ENCODE measurements at places on chromosomes 3 and 15.
A peak's percentile ranks its signal among the peaks of the same experiment; 100 is the strongest.

DNA sequence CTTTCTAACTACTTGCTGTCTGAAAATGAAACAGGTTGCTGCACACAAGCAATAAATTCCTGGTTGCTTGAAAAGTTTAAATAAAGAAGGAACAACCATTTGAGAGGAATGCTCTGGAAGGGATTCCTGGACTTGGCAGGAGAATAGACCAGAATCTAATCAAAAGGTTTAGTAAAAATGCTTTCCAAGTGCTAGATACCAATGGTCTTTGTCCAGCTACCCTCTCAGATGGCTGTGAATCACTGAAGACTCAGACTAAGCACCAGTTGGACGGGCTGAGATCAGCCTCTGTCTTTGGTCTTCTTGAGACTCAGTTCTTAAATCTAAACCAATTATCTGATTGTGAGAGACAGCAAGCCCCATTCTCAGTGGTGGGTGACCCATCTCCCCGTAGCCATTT is 27.7 kb upstream of the LPP start:
- no peak for DNase-seq

GRCh38 chr15:80308002-80308401 is 56.0 kb upstream of the CTXND1 start:
- no peak for DNase-seq

GRCh38 chr15:46039703-46040102 is 404.9 kb downstream of the SQOR start:
- DNase-seq = no peak

DNA sequence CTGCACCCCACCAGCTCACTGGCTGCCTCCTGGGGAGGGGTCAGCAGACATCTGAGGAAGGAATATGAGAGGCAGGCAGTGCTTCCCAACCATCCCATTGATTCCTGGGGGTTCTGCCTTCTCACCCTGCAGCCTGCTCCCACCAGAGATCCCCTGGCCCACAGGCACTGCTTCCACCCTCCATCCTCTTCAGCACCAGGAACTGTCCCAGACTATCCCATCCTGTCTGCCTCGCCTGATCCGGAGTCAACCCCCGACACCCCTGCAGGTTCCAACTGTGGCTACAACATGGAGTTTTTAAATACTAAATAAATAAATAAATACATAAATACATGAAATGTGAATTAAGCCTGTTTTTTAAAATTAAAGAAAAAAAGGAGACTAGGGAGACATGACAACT is 43.6 kb downstream of the CACNA2D2 start:
- no peak for DNase-seq

- no peak for DNase-seq
These were observed 243.1 kb downstream of the EPHB1 start for GRCh38 chr3:135038186-135038585.

DNA sequence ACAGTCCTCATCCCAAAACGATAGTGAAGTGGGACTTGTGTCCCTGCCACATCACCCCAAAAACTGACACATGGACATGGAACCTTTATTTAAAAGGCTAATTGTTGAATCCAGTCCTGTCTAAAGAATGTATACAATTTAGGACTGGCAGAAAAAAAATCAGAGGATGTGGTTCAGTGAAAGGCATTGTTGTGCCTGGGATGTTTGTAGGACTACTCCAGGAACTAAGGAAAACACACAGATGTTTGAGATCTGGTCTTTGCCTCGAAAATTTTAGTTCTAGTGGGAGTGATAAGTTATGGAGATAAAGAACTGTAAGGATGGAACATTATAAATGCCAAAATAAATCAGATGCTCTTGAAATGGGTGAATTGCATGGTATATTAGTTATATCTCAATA is 27.2 kb downstream of the VGLL4 start:
- DNase-seq = no peak

GRCh38 chr3:45640091-45640507 is 45.5 kb downstream of the LIMD1 start:
- DNase-seq = no peak

GRCh38 chr3:18302517-18302916 is 122.6 kb downstream of the SATB1 start:
- no peak for DNase-seq

- DNase-seq = no peak
These were observed 171.9 kb downstream of the FRMD5 start for GRCh38 chr15:44023176-44023575.

GRCh38 chr3:100311011-100311410 is 23.5 kb upstream of the NIT2 start:
- no peak for DNase-seq

DNA sequence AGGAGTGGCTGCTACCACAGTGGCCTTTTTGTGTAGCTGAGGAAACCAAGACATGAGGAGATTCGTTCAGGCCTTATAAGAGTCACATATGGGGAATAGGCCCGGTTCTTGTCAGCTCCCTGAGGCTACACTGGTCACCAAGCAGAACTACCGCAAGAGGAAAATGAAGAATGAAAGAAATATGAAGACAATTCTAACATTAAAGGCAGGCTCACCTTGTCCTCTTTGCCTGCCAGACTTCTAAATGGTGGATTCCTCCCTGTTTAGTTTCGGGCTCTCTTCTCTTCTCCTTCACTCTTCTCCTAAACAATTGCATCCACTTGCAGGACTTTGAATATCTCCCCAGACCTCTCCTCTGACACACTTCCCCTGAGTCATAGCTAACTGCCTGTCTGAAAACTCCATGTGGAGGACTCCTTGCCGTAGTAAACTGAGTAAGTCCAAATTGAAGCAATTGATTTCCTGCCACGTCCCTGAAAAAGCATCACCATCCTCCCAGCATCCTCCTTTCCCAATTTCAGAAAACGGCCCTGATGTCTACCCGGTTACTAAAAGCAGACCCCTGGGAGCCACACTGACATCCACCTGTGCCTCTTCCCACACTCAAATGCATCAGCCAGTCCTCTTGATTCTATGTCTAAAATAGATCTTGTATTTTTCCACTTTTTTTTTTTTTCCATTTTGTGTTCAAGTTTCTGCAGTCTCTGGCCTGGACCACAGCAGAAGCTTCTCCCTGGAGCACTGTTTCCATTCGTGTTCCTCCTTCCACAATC is 30.3 kb upstream of the VEPH1 start:
- DNase-seq = no peak

- no peak for DNase-seq
These were observed 98.9 kb upstream of the TJP1 start for GRCh38 chr15:29921130-29921601.

DNA sequence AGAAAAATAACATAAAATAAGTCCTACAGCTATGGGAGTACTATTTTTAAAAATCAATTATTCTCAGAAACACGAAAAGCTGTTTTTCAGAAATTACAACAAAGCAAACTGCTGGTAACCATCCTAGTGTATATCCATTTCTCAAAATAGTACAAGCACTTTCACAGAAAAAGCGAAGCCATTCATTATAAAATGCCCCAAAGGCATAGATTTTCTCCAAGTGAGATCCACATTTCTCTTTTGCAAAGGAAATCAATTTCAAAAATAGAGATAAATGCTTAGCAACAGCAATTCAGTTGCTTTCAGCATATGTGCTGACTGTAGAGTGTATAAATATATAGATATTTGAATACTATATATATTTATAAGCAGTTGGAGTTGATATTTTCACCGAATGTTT is 1266.3 kb downstream of the SI start:
- DNase-seq = no peak

DNA sequence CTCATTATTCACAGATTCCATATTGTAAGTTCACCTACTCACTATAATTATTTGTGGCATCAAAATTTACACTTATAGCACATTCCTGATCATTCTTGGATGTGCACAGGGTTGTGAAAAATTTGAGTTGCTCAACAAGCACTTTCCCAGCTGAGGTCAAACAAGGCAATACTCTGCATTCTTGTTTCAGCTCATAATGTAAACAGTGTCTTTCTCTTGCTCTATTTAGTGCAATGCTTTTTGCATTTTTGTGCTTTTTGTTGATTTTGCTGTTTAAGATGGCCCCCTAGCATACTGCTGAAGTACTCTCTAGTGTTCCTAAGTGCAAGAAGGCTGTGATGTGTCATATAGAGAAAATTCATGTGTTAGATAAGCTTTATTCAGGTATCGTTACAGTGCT is 66.7 kb upstream of the TNIK start:
- no peak for DNase-seq

DNA sequence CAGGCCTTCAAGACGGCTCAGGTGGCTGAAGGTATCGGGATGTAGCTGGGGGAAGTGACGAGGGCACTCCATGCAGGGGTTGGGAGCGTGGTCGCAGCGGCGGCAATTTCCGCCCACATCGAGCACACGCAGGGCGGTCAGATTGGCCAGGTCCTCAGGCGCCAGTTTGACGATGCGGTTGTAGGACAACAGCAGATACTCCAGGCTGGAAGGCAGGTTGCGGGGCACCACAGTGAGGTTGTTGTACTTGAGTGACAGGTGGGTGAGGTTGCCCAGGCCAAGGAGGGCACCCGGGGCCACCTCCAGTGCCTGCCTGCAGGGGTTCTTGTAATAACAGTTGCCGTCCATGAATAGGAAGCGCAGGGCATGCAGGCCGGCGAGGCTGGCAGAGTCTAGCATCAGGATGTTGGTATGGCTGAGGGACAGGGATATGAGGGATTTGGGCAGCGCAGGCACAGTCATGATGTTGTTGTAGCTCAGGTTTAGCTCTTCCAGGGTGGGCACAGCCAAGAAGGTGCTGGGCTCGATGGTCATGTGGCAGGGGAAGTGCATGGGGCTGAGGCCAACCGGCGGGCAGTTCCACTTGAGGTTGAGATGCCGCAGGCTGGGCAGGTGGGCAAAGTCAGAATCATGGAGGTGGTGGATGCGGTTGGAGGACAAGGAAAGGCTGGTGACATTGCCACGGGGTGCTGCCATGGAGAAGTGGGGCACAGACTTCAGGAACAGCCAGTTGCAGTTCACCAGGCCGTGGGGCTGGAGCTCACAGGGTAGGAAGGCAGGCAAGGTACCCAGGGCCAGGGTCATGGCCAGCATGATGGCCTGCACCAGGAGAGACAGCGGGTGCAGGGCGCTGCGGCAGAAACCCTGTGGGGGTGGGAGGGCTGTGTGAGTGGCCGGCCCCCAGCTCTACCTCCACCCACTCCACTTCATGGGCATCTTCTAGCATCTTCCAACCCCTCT is 1.7 kb downstream of the TLR9 start:
- DNase-seq = no peak

DNA sequence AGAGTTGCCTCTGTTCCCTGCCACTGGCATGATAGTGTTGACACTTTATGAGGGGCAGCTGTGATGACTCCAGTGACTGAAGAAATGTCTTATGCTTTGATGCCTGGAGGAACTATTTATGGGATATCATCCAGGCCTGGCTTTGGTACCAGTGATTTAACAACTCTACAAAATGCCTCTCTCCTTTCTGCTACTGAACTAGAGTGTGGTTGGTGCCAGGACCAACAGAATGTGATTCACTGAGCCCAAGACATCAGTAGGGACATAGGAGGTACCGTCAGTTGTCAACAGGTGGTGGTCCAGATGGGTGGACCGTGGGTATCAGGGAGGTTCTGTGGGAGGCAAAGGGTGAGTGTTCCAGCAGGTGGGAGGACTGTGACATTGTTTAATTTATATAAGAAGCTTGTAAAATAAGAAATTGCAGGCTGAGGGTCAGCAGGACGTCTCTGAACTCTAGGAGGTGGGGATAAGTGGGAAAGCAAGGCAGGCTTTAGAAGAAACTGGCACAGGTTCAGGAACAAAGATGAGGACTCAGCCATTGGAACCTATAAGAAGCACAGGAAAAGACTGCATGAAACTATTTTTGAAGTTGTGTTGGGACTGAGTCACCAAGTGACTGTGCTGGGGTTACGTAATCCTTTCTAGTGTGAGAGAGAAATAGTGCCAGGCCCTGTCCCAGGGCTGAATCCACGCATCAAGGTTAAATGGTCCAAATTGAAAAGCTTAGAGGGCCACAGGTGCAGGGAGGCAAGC is 28.5 kb upstream of the SLC7A14 start:
- DNase-seq = no peak

GRCh38 chr3:151838574-151839312 is 24.8 kb downstream of the AADAC start:
- DNase-seq = peak; percentile 13

- no peak for DNase-seq
These were observed 347.4 kb upstream of the PPP2R3A start for GRCh38 chr3:135618123-135618522.

- DNase-seq = no peak
These were observed 230.5 kb downstream of the UNC13C start for GRCh38 chr15:54208786-54209185.

GRCh38 chr15:66704019-66704802 is 2.2 kb downstream of the SMAD6 start:
- DNase-seq = no peak

DNA sequence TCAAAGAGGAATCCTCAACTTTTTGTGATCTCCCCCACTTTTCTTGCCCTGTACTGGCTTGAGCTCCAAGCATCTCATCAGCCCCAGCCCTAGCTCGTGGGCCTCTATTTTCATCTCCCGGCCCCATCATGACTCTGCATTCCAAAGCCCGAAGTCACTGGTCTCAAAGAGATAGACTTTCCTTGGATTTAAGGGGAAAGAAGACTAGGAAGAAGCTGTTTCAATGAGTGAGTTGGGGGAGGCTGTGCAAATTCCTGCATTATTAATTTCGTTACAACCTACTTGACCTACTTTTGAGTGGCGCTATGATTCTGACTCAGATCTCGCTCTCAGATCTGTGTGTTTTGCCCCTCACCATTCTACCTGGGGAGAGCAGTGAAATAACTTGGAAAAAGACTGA is 266.6 kb upstream of the TBL1XR1 start:
- DNase-seq = no peak

DNA sequence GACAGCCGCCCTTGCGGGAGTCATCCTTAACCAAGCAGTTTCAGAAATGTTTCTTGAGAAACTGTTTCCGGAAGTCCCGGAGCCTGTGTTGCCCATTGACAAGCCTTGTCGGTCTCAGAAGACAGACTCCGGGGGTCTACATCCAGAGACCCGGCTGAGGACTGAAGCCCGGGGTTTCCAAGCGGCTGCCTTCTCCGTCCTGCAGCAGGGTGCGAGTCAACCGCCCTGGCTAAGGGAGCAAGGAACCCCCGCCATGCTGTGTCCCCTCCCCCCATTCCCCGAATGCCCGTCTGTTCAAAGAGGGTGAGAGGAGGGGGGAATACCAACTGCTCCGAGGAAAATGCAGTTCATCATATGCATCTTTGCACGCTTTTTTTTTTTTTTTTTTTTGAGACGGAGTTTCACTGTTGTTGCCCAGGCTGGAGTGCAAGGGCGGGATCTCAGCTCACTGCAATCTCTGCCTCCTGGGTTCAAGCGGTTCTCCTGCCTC is 61.6 kb downstream of the ATP1B3 start:
- DNase-seq = no peak

DNA sequence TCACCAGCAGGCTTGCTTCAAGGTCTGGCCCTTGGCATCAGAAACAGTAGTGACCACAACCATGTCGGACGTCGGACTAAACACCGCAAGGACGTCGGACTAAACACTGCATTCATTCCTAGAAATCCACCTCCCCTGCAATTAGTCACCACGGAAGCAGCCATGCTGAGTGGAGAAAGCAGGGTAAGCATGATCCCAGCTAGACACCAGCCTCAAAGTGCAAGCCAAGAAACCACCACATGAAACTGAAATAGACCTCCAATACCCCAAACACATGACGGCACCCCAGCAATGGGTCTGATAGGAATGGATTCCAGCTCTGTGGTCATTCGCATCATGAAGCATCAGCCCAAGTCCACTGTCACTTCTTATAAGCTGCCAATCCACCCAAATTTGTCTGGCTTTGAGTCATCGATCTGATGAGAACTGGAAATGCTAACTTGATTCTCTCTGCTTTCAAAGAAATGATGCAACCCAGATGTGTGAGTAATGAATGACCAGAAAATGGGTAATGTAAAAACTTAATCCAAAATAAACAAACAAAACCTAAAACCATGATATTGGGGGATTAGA is 348.3 kb upstream of the TMCO5A start:
- DNase-seq = no peak
